Naive thymus-derived CD8-positive, alpha-beta T cell (primary cell): ENCODE measurements at places on chromosomes 4 and X.

- no peak for DNase-seq
Observed at GRCh38 chrX:10698318-10698640, 77.9 kb upstream of the MID1 start.

DNA sequence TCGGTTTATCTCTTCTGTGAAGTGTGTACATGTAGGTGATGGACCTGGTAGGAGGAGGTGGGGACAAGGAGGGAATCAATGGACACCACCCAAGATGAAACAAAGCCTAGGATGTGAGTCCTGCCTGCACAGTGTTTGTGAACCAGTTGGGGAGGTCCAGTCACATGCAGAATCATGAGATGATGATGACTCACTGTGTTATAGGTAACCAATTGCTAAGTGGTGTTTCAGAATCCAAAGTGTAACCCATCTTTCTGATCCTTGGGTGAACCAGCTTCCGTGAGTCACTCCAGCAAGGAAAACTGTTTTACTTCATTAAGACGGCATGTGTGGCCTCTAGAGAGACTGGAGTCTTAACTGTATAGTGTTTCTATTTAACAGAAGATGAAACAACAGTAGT is 57.9 kb upstream of the HPF1 start:
- no peak for DNase-seq

DNA sequence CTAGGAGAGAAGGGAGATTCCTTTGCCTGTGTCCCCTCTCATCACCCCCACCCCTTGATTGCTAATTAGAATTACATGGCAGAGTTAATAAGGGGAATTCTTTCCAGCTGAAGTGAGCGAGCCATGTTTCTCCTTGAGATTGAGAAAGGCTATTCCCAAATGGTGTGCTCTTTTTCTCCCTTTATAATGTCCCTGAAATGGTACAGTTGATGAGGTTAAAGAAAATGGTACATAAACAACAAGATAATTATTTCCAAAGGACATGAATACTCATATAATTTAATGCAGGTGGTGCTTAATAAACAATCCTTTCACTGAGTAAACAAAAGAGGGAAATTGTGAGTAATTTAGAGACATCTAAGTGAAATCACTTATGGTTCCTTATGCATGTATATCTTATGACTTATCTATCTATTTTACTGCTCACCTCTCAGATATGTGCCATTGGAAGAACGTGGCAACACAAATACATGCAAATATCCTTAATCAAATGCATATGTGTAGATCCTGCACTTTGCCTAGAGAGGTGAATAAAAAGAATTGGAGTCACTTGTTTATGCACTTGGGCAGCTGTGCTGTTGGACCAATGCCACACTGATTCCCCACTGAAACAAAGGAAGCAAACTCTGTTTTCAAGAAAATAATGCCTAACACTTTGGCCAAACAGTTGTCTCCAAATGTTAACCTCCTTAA is 106.6 kb upstream of the WDR44 start:
- DNase-seq = no peak

DNA sequence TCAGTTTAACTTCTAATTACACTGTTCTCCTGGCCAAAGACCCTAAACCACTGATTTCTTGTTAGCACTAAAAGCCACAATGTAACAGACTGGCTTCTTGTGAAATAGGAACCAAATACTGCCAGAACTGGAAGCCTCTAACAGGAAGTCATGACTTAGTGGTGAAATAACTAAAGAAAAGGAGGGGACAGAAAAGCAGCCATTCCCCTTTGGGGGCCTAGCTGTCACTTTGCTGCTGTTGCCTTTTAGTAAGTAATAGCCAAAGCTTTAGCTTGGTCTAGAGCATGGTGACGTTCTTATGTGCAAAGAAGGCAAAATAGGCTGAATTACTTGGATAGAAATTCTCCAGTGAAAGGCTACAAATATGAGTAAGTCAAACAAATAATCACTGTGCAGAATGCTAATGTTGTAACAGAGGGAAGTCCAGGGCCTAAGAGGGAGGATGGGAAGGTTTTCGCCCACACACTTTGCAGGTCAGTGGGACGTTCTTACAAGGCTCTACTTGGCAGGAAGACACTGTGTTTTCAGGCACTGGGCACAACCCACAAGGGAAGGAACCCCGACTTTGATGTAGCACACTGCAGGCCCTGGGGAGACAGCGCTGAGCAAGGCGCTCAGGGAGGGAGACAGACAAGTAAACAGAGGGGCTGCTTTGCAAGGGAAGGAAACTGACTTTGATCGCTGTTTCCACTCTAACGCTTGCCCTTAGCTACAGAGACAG is 16.7 kb downstream of the GAB3 start:
- DNase-seq = peak; percentile 19

DNA sequence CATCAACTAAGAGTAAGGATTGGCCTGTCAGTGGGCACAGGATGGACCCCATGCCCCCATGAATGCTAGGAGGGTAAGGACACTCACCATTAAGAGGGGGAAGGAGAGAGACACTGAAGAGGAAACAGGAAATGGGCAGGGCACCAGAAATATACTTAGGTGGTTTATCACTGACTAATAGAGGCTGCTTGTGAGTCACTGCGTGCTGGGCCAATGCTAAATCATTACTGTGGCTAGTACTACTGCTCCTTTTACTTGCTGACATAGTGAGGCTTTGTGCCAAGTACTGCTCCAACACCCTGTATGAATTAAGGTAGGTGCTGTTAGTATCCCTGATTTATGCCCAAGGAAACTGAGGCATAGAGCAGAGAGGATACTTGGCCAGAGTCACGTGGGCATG is 130.4 kb upstream of the FRMPD4 start:
- DNase-seq = no peak

DNA sequence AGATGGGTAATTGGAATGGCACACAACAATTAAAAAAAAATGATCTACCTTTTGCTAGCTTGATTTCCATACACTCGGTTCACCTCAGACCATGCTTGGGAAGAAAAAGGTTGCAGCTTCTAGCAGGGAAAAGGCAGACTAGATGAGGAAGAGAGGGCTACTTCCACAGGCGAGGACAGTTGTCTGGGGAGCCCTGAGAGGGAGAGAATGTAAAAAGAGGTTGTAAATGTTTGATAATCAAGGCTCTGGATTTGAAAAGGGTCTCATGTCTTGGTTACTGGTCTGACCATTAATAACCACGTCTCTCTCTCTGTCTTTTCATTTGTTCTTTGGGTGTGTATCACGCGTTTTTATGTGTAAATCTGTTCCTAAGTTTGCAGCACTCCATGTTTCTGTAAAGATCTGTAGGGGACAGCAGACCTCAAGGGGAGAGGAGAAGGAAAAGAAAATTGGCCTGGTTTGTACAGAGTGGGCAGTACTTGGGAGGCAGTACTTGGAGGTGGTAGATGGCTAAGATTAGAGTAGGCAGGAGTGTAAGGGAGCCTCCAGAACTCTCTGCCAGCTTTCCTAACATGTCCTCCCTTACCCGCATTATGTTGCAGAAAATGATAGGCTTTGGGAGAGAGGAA is 750 bp downstream of the ARMCX5 start:
- DNase-seq = no peak

DNA sequence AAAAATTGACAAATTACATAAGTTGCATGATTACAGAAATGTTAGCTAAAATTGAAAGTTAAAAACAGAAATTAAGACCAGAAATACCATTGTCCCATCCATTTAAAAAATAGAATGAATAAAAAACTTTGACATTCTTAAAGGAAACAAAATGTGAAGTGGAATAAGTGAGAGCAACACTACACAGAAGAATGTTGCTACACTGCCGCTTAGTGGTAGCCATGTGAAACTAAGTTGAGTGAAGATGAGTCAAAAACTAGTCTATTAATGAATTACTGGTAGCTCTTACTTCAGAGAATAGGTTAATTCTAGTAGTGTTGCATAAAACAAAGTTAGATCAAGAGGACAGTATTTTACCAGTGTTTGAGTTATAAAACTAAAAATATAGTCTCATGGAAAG is 571.0 kb upstream of the KLHL4 start:
- DNase-seq = no peak

GRCh38 chr4:986428-986878 is 391 bp upstream of the IDUA start:
- no peak for DNase-seq

DNA sequence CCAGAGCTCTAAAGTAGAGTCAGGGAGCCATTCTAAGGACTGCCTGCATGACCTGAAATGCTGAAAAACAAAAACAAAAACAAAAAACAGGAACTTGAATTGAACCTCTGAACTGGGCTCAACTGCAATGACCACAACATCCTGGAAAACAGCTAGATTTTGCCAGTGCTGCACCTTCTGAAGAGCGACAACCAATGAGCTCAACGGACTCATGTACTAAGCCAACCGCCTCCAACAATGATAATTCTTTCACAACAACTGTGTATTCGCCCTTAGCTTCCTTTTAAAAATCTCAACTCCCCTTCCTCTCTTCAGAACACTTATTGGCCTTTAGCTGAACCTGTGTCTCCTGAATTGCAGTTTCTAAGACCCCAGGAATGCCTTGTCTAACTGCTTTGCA is 69.8 kb downstream of the HAUS3 start:
- no peak for DNase-seq

GRCh38 chr4:183434666-183435190 is 9.7 kb upstream of the CDKN2AIP start:
- DNase-seq = no peak
